ENCODE measurements at places on chromosomes 1 and 21.

- DNase-seq: no peak
These were observed 47.2 kb downstream of the PTPRF start for GRCh38 chr1:43577655-43578542.

DNA sequence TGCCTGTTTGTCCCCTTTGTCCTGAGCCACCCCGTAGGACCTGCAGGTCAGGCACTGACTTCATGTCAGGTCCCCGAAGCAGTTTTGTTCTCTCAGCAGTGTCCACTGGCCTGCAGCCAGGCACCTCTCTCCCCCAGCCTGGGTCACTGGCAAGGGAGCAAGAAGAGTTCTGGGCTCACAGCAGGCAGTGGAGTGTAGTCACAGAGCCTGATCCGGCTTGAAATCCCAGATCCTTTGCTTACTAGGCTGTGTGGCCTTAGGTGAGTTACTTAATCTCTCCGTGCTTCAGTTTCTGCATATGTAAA lies 34.2 kb downstream of the L1TD1 start:
- no peak for DNase-seq

DNA sequence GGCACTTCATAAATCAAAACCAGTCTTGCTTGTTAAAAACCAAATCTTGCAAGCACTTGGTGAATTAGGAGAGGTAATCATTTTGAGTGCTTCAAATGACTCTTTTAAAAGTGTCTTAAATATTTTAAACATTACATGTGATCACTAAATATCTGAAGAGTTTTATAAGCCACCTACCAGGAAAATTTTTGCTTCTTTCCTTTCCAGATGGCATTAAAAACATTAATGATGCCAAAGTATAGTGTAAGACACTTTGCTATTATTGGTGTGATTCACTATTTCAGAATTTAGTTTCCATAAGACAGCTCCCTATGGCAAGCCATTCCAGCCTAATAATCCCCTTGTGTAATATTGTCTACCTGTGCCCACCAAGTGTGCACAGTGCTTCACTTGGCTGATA lies 548.8 kb upstream of the ADAMTS5 start:
- no peak for DNase-seq

- DNase-seq: no peak
These were observed 59.8 kb downstream of the CAPN2 start for GRCh38 chr1:223771814-223772770.

DNA sequence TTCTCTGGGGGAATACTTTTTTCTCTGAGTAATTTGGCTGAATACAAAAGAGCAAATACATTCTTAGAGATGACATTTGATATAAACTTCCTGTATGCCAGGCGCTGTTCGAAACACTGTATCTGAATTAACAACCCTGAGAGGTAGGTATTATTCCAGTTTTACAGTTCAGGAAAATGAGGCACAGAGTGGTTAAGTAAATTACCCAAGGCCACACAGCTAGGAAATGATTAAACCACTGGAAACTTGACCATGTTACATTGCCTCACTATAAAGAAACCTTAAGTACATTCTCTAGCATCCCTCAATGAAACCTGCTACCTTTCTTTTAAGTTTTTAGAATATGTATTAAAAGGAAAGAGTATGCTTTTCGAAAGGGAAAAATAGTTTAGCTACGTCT lies 54.6 kb downstream of the SMYD2 start:
- DNase-seq: no peak

All from NCI-H187 treated with DMSO at 0.1 percent for 48 hours (cell line).